ENCODE measurements at places on chromosomes 2 and 18.

GRCh38 chr2:69638630-69639029 is 4.9 kb downstream of the AAK1 start:
- DNase-seq: no peak

- DNase-seq: no peak
These were observed 24.0 kb downstream of the BIN1 start for GRCh38 chr2:127082974-127083373.

GRCh38 chr2:159124931-159125467 is 156.6 kb downstream of the TANC1 start:
- no peak for DNase-seq

GRCh38 chr18:31891566-31891965 is 51.4 kb downstream of the TRAPPC8 start:
- DNase-seq: no peak

GRCh38 chr18:11826836-11827235 is 24.4 kb upstream of the CHMP1B start:
- no peak for DNase-seq

DNA sequence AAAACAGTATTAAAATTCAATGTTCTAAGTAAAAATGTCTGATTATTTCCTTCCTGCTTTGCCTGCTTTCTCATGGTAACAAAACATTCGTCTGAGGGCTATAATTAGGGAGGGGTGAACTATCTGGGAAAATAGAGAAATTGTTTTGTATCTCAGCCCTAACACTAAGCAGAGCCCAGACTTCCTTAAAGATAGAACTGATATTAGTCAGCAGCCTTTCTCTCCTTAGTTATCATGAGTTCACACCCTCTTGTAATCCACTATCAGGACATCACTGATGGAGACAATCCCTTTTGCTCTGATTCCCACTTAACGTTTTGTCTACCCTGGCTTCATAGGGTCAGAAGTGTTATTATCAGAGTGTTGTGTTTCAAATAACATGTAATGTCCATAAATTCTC is 701.1 kb upstream of the ZEB2 start:
- no peak for DNase-seq

DNA sequence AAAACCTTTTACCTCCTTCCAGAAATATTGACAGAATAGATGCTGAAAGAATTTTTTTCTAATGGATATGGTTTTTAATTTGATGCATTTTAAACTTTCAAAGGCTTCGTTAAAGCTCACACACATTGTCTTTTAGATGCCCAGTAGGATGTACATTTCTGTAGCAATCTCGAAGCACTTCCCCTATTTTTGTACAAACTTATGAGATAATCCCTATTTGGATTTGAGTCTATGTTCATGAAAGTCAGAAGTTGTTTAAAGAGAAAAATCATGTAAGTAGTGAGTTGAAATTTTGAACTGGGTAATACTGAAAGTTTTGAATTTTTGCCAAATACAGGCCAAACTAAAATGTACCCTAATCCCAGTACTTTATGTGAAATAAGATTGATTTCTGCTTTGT is 38.1 kb upstream of the MMADHC start:
- no peak for DNase-seq

GRCh38 chr2:68594674-68595492 is 48.5 kb upstream of the PROKR1 start:
- peak; percentile 65 for DNase-seq

- no peak for DNase-seq
These were observed 159.0 kb downstream of the NUP35 start for GRCh38 chr2:183283209-183283608.

- no peak for DNase-seq
These were observed 96.8 kb downstream of the STPG4 start for GRCh38 chr2:47058003-47058931.

DNA sequence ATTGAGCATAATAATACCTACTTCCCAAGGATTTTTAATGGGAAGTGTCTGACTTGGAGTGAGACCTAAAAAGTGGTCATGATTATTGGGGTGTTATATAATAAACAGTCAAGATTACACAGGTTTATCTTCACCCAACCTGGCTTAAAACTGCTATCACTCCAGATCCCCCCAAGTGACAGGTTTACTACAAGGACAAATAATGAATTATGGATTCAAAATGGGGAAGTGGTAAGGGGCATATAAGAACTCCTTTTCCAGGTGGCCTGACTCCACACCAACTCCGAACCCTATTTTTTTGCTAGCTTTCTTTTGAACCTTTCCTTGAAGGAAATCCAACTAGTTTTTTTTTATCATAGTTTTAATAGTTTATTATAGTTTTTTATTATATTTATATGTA is 663.0 kb upstream of the FANCL start:
- no peak for DNase-seq

GRCh38 chr2:17085546-17086202 is 420.0 kb upstream of the CYRIA start:
- no peak for DNase-seq

DNA sequence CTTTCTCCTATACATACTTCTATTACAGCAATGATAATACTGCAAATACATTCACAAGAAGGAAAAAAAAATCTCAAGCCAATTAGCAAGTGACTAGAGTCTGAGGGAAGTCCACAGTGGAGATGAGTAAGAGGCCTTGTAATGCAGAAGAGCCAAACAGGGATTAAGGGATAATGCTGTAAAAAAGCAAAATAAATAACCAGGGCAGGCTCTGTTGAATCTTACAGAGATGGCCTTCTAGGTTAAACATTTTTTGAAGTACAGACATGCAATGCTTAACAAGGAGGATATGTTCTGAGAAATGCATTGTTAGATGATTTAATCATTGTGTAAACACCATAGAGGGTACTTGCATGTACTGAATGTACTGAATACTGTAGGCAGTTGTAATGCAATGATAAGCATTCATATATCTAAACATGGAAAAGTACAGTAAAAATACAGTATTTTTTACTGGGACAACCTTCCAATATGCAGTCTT is 122.1 kb upstream of the RMDN2 start:
- no peak for DNase-seq

DNA sequence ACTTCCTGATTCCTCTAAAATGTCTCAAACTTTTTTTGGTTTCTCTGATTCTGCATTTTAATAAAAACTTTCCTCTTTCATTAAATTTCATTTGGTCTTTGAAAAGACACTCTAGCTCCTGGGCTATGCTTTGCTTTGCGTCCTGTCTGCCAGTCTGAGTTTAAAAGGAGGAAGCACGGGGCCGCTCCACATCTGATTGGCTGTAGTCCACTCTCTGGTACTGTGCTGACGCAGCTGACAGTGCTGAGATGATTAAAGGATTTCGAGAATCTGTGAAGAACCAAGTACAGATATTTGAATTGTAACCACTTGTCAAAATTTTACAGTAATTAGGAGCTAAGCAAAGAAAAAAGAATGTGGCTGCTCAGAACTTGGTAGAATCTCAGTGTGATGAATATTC is 199.6 kb upstream of the HNMT start:
- no peak for DNase-seq

- DNase-seq: no peak
These were observed 491.2 kb upstream of the HS6ST1 start for GRCh38 chr2:128809880-128810279.

DNA sequence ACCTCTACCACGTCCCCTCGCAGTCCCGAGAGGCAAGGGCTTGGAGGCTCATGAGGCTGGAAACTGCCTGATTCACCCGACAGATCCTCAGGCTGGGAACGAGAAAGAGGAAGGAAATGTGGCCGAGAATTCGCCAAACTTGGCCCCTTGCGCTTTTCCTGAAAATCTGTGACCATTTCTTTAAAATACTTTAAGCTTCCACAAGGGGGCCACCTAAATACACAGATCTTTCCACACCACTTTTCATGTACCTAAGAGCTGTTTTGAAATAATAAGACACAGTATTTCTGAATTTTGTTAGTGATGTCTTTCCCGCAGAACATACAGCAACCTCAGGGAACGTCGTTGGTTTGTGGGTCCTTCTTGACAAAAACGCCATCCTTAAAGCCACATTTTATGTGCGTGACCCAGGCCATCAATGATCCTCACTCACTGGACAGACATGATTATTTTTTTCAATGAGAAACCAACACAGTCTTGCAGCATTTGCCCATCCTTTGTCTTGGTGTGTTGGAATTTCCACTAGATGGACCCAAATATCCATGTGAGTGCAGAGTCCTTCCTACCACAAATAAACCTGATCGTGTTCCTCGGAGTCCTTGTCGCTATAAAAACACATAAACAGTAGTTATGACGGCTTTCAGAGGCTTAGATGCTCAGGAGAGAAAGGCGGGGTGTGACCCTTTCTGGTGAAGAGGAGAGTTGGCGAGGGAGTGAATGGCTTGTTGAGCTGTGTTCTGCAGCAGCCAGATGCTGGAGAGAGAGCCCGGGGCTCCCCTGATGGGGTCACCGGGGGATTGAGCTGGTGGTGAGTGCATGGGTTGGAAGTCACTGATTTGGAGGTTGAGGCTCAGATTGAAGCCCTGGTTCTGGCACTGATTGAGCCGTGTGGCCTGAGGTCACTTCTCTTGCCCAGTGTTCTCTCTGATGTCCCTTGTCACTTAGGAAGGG is 25.0 kb downstream of the DCDC2C start:
- no peak for DNase-seq
